ENCODE measurements at places on chromosomes 6 and 20. TPM values are rescaled to one million over a fixed set of nuclear protein-coding genes. Genes with fewer than 3 reads are reported as not detected.

The CHRNA4 gene
- total RNA-seq, result not detected

The TSPYL1 gene
- 74.9 TPM for total RNA-seq

The ZBP1 gene
- total RNA-seq, result 4.1 TPM

DNA sequence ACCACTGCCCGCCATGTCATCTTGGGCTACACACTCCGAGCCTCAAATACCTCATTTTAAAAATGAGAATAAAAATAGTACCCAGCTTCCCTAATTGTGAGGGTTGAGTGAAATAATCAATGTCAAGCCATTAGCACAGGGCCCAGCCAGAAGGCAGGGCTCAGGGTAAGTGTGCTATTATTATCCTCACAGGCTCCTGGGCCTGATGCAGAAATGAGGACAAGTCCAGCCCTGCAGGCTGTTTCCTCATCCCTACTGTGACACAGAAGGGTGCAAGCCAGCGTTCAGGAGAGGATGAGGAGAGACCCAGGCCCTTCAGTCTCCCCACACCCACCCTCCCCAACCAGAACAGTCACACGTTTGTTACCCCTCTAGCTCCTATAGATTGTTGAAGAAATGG lies 4.0 kb downstream of the DLK2 start:
- no peak for DNase-seq

DNA sequence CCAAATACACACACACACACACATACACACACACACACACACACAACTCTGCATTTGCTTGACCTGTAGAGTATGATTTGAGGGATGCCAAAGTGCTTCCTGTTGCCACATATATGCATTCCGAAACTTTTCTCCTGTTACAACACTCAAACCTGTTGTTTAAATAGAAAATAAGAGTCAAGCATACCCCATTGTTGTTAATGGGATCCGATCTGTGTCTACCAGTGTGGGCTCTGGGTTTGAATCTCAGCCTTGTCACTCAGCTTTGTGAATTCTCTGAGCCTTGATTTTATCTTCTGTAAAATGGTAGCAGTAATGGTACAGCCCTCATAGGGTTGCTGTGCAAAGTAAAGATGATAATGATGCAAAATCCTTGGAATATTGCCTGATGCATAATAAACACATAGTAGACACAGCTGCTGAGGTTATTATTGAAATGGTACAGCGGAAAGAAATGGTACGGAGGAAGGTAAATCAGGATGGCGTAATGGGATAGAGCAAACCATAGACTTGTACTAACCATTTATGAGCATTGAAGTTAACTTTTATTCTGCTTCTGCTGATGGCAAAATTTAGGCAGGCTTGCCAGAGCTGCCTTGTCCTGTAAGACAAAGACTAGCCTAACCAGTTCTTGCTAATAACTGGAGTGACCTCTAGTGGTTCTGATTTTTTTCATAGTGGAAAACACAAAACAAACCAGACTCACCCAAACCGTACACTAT lies 113.5 kb upstream of the PHACTR1 start:
- DNase-seq, result no peak

DNA sequence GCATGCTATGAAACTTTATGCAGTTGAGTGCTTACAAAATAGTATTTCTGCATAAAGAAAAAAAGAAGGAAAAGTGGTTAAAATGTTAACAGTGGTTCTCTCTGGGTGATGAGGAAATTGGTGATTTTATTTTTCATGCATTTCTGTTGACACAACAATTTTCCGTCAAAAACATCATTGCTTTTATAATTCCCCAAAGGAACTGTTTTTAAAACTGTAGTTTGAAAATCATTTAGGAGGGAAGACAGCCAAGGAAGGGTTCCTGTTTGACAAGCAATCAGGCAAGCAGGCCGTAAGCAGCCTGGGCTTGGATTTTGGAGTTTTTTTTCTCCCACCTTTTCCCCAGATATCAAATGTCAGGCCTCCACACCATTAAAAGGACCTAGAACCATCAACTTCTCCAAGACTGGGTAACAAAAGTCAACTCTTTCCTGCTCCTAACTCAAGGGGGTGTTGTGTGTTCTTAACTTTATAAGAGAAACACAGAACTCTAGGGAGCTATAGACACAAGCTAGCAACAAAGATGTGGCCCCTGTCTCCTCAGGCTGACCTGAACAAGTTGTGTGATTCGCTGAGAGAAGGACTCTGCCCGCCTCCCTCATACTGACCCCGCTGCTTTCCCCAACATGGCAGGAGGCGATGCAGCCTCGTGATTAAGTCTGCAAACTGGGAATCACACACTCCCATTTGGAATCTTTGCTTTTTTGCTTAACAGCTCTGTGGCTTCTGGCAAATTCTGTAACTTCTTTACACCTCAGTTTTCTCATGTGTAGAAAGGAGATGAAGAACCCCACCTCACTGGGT lies 146.6 kb downstream of the BCAS1 start:
- DNase-seq, result no peak

DNA sequence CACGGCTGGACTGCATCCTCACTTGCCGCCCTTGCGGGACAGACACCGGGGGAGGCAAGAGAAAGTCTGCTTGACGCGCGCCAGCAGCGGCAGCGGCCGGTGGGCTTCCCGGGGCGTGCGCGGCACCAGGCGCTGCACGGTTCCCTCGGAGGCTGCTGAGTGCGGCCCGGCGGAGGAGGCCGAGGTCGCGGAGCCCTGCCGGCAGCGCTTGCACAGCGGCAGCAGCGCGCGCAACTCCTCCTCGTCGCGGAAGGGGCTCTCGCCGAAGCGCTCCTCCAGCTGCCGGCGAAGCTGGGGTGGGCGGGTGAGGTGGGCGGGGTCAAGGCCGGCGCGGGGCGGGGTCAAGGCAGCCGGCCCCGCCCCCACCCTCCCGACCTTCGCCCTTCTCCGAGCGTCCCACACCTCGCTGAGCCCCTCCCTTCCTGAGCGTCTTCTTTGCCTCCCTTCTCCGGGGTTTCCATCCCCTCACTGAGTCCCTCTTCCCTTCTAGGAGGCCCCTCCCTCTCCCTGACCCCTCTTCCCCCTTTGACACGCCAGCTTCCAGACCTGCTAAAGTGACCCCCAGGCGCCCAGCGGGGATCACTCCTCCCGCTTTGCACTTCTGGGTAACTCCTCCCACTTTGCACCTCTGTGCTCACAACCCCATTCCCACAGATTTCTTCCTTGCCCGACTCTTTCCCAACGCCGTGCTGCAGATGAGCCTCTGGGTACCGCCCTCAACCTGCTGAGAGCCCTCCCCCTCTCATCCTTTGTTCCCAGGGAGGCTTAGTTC lies 8.8 kb downstream of the DUSP15 start:
- DNase-seq, result no peak

DNA sequence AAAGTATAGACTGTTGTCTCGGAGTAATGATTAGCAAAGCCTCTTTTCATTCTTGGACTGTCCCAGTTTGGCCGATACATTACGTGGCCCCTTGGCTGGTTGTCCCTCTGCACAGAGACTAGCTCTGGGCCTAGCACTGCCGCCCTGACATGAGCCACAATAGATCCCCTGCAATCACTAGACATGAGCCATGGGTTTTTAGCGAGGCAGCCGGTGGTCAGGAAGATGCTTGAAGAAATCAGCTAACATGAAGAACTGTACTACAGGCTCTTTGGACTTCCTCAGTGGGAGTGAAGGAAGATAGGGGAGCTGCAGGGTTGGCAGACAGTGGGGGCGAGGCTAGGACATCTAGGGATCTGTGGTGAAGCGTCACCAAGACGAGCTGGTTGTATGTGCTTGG lies 11.0 kb downstream of the DUSP22 start:
- no peak for DNase-seq

DNA sequence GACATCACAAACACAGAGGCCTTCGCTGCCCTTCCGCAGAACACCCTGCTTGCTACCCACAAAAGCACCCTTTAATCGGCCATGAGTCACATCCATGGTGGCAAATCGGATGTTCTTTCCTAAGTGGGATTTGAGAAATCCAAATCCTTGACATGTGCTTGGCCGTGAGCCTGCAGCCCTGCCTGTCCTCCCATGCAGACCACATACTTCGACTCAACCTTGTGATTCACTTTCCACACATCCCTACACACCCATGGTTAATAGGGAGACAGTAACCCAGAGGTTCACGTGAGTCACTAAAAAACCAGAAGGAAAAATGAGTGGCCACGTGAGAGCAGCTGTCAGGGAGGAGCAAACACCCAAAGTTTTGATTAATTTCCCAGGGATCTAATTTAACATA lies 19.4 kb downstream of the RAMACL start:
- no peak for DNase-seq

DNA sequence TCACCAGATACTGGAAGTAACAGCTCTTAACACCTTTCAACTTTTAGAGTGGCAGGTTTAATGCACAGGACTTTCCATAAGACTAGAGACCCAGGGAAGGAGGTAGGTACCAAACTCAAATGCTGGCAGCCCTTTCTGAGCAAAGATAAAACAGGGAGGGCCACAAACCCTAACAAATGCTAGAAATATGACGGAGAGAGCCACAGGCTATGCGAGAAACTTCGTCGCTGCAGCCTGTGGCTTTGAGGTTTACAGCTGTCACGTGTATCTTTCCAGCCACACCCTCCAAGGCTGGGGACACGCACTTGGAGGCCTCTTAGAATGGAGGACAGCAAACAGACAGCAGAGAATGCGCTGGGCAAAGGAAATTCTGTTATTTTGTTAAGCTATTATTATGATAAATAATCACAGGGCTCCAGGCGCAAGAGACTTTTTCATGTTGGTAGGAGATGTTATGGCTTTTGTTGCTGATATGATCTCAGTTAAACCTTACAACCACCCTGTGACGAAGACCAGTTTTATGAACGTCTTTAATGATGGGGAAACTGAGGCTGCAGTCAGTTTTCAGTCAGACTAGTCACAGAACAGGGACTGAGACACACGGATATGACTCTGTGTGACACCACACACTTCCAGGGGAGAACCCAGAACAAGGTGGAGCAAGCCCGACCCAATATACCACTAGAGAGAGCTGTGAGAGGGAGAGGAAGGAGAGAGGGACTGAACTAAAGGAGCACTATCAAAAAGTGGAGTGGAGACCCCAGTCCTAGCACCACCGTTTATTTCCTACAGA lies 2.0 kb downstream of the TRAM2 start:
- DNase-seq, result no peak

DNA sequence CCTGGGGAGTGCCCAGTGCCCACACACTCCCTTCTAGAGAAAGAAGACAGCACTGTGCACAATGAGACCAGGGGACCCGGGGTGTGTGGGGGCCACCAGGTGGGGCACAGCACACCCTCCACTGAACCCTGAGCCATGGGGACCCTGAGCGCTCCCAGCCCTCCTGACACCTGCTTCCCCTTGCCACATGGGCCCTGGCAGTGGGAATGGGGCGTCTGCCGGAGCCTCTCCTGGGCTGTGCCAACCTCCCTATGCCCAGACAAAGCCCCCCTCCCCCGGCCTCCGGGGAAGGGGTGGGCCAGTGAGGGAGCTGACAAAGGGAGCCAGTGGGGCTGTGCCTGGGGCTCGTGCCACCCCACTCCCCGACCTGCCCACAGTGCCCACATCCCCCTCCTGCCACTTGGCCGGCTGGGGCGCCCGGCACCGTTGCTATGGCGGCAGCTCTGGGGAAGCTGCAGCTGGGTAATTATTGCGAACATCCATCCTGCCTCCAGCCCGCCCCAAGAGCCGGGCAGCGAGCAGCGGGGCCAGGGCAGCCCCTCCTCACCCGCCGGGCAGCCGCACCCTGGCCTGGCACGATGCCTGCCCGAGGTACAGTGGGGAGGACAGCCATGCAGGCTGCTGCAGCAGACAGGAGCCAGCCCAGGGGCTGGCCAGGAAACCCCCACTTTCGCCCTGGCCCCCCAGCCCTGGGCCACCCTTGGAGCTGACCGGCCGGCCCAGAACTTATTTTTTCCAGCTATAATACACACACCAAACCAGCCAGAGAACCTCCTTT lies 41.9 kb upstream of the NOL4L start:
- no peak for DNase-seq

DNA sequence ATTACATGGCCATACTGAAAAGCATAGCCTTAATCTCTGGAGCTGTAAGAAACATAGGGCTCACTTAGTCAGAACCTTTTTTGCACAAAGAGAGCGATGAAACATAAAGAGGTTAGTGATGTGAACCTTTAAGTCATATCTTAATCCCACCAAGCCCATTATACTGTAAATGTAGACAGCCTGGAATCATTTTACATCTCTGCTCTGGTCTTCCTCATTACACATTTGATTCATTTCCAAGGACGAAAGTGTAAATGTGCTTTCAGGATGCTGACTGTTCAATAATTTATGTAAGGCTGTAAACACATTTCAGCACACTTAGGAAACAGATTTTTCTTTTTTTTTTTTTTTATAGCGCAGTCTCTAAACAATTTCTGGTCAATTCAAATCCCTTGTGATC lies 131.3 kb upstream of the B3GAT2 start:
- DNase-seq, result no peak

GRCh38 chr6:135994857-135995544 lies 143.5 kb downstream of the PDE7B start:
- DNase-seq, result no peak

- DNase-seq, result no peak
Observed at GRCh38 chr6:39849228-39849627, 57.1 kb downstream of the DAAM2 start.

DNA sequence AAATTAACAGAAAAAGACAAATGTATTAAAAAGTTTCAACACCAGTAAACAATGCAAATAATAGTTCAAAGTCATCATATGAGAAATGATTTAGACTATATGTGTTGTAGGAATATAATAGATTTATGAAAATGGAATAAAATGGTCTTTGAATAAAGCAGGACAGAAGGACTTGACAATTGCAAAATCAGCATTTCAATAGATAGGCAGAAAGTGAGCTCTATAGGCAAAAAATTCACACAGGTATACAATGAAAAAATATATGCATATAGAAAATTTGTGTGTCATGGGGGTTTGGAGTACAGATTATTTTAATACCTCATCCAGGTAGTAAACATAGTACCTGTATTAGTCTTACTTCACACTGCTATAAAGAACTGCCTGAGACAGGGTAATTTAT lies 571.1 kb upstream of the EYS start:
- no peak for DNase-seq
